ENCODE measurements at places on chromosomes 5 and 9.

DNA sequence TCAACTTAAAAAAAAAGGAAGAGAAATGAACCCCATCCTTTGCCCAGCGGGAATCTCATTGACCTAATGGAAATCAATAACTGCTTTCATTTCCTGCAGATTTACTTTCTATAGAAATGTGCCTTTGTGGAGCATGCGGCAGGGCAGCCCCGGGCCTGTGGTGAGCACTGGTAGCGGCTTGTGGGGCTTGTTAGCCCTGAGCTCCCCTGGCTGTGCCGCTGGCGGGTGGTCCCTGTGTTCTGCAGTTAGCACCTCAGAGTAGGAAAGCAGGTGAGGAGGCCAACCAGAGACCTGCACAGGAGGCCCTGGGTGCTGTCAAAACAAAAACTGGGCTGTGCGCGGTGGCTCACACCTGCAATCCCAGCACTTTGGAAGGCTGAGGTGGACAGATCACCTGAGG is 76.8 kb upstream of the CDK20 start:
- DNase-seq: no peak

GRCh38 chr5:175860531-175861045 is 10.8 kb upstream of the CPLX2 start:
- DNase-seq: no peak

GRCh38 chr9:70607926-70608325 is 193.5 kb upstream of the KLF9 start:
- no peak for DNase-seq

DNA sequence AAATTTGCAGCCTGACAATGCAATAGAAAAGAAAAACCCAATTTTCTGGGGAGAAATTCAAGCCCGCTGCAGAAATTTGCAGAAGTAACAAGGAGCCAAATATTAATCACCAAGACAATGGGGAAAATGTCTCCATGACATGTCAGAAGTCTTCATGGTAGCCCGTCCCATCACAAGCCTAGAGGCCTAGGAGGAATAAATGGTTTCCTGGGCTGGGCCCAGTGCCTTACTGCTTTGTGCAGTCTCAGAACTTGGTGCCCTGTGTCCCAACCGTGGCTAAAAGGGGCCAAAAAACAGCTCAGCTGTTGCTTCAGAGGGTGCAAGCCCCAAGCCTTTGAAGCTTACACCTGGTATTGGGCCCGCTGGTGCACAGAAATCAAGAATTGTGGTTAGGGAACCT is 23.6 kb upstream of the EGFLAM start:
- no peak for DNase-seq

DNA sequence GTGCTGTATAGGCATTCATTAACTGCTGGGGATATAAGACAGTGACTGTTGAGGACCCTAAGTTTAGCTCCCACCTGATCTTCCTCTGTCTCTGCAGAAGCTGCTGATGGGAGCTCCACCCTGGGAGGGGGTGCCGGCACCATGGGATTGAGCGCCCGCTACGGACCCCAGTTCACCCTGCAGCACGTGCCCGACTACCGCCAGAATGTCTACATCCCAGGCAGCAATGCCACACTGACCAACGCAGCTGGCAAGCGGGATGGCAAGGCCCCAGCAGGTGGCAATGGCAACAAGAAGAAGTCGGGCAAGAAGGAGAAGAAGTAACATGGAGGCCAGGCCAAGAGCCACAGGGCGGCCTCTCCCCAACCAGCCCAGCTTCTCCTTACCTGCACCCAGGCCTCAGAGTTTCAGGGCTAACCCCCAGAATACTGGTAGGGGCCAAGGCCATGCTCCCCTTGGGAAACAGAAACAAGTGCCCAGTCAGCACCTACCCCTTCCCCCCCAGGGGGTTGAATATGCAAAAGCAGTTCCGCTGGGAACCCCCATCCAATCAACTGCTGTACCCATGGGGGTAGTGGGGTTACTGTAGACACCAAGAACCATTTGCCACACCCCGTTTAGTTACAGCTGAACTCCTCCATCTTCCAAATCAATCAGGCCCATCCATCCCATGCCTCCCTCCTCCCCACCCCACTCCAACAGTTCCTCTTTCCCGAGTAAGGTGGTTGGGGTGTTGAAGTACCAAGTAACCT is 22.1 kb downstream of the PCDHGC5 start:
- no peak for DNase-seq

DNA sequence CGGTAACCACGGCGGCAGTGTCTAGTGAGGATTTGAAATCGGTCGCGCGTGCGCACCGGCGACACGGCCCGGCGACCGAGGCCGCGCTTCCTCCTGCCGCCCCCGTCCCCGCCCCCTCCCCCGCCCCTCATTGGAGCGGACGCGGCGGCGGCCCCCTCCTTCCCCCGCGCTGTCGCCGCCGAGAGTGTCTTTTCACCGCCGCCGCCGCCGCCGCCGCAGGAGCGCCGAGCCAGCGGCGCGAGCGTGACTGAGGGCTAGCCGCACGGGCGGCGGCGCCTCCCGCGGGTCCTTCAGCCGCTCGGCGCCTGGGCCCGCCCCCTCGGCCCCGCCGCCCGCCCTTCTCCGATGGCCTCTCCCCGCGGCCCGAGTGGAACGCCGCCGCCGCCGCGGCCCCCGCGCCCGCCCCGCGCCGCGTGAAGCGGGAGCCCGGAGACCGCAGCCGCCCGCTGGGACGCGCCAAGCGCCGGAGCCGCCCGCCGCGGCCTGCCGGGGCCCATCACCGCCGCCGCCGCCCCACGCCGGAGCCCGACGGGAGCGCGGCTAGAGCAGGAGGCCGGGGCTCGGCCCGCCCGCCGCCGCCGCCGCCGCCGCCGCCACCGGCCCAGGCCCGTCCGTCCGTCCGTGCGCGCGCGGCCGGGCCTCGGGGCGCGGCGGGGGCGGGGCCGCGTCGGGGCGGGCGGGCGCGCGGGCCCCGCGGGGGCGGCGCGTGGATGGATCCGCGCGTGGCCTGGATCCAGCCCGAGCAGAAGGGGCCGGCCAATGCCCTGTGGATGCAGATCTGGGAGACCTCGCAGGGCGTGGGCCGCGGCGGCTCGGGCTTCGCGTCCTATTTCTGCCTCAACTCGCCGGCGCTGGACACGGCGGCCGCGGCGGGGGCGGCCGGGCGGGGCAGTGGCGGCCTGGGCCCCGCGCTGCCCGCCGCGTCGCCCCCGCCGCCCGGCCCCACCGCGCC is at the start of gene TENT4A:
TSS of gene TENT4A (plus strand) at position 159 of the 952 bp plus-strand sequence. CDS start at position 711, 552 bp downstream.
- DNase-seq: peak; percentile 74

DNA sequence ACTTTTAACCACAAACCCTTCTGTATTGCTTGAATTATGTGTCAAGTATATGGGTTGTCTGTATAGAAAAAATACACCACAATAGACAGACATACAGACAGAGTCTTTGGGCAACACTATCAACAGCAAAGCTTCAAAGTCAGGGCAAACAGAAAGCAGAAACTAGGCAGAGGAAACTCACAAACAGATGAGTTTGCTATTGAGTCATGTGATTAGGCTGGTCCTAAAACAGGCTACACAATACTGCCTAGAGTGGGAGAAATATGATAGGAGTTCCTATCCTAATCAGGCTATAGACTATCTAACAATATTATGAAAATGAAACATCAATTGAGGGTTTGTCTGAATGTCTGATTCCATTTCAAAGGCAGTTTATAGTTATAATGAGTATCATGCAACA is 156.4 kb downstream of the EDIL3 start:
- no peak for DNase-seq

DNA sequence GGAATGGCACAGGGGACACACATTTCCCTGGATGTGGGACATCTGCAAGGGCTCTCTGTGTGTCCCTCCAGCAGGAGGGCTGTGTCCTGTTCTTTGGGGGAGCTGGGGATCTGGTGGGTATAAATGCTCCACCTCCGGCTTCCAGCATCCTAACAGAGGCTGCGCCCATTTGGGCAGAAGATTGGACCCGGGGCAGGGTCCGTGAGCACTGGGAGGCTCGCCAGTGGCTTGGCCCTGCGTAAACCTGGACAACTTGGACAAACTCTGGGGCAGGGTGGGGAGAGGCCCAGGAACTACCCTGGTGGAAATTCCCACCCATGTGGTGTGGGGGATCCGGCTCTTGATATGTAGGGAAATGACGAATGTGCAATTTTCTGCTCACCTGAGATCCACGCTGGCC is 80.9 kb downstream of the GADD45G start:
- DNase-seq: no peak

DNA sequence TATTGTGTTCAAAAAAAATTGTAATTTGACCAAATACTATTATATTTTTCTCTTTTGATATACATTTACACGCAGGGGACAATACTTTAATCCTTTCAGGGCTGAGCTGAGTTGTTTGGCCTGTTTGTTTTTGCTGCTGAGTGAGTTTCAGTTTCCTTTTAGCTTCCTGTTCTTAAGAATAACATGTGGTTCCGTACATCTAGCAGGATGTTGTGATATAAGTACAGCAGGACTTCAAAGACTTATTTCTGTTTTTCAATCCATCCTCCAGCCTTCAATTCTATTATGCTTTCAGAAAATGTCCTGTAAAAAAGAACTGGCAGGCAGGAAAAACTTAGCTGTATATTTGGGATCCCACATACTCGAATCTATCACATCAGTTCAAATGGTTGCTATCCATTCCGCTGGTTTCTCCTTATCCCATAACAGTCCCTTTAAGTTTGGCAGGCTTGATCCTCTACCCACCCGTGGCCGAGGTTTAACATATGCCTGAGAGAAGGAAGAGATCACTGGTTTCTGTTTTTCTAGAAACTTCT is 1037.3 kb upstream of the ACO1 start:
- DNase-seq: no peak

DNA sequence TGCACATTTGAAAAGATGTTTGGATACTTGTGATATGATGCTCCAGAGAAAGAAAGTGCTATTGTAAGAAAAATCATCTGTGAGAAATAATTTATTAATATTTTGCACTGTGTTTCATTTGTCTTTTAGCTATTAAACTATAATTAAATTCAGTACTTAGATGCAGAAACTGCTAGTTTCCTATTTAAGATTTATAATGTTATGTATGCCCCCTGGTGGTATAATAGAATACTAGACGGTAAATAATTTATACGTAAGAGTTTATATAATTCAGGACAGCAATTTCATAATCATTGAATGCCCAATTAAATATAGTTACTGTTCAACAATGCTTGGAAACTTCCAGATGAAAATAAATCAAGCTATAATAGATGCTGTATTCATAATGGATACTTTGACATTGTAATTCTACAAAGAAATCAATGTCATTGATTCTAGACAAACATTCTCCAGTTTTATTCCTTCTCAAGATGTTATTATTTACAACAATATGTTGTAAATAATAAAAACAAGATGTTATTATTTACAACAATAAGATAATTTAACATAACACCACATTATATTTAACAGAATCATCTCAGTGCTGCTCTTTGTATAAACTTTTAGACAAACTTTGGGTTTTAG is 101.0 kb downstream of the TMEM232 start:
- no peak for DNase-seq

DNA sequence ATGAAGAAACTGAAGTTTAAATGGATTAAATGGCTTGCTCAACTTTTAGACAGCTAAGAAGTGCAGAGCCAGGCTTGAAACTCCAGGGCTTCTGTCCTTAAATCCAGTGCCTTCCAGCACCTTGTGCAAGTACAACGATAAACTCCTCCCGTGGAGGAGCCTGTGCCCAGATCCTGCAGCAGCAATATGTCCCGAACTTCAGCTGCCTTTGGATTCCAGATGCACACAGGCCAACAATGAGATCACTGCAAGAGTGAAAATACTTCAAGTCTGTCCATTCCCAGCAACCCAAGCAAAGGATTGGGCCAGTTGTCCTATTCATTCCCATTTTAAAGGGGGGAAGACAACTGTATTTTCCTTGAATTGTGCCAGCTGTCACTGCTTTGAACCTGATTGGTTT is 199.6 kb downstream of the CRB2 start:
- DNase-seq: no peak

- peak; percentile 7 for DNase-seq
Observed at GRCh38 chr9:134052941-134053340, 14.9 kb downstream of the BRD3 start.

DNA sequence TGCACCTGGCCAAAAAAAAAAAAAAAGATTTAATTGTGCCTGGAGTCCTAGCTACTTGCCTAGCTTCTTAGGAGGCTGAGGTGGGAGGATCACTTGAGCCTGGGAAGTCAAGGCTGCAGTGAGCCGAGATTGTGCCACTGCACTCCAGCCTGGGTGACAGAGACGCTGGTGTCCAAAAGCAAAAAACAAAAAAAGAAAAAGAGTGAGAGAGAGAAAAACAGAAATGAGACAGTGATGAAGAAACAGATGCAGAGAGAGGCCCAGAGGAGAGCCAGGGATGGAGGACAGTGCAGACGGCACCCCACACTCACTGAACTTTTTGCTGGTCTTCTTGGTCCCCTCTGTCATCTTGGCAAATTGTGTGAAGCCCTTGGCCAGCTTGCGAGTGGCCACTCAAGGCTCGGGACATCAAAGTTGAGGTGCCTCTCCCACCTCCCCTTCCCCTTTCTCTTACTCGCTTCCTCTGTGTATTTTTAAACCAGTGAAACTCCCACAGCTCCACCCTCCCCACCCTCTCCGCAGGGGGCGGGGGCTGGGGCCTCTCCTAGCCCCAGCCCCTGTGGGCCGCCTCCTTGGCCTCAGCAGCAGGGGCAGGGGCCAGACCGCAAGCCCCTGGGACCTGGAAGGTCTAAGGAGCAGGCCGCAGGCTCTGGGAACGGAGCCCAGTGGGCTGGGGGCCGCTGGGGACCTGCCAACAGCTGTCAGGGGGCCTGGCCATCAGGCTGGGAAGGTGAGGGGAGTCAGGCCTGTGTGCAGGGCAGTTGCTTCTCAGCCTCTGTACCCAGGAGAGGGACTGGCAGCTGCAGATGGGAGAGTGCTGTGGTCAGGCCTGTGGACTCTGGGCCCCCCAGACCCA is at the start of gene SH2D3C:
TSS of gene SH2D3C (minus strand) at position 387 of the 856 bp plus-strand sequence. CDS start at position 348, 39 bp downstream.
- no peak for DNase-seq

- DNase-seq: no peak
Observed at GRCh38 chr9:4787876-4788275, 4.9 kb upstream of the RCL1 start.

- no peak for DNase-seq
Observed at GRCh38 chr9:29208670-29209069, 1635.4 kb upstream of the C9orf72 start.

- DNase-seq: no peak
Observed at GRCh38 chr5:165783024-165783423, 2277.6 kb downstream of the MAT2B start.

DNA sequence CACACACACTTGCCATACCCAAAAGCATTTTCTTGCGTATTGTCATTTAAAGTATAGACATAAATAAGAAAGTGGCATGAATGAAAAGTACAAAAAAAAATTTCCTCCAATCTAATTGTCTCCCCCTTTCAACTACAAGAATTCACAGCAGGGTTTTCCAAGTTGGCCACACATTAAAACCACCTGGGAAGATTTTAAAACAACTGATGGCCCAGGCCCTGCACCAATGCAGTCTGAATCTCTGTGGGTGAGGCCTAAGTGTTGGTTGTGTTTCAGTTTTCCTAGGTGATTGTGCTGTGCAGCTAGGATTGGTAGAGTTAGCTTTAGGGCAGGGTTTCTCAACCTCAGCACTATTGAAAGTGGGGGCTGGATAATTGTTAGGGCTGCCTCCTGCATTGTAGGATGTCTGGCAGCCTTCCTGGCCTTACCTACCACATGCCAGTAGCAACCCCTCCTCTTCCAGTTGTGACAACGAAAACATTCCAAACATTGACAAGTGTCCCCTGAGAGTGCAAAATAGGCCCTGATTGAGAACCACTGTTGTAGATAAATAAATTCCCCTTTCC is 337.1 kb downstream of the KIAA0825 start:
- DNase-seq: no peak

- DNase-seq: no peak
Observed at GRCh38 chr9:37329576-37329975, 92.9 kb upstream of the GRHPR start.

GRCh38 chr5:68443091-68443490 is 227.5 kb downstream of the PIK3R1 start:
- DNase-seq: no peak

All from iPS-NIHi11 (cell line).